T-helper 2 cell treated with Interferon-gamma antibody and Interleukin-4, amounts not matched to agents 5 μg/mL and 100 μg/mL, for 36 hours (primary cell): ENCODE measurements at places on chromosomes 7 and 10.

- no peak for DNase-seq
Observed at GRCh38 chr10:45612741-45613140, 59.8 kb downstream of the ZFAND4 start.

DNA sequence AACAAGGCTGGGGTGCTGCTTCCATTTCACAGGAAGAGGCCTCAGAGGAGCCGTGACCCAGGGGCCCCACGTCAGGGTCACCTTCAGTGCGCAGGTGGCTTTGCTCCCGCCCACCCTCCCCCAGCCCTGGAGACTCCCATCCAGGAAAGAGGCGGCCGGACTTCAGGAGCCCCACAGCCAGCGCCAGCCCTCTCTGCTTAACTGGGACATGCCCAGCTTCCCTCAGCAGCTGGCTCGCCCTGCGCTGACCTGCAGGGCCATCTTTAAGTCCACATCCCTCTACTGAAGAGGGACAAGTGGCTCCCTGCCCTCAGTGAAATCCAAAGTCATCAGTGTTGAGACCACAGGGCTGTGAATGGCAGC is 141.9 kb upstream of the PPP2R2D start:
- no peak for DNase-seq

DNA sequence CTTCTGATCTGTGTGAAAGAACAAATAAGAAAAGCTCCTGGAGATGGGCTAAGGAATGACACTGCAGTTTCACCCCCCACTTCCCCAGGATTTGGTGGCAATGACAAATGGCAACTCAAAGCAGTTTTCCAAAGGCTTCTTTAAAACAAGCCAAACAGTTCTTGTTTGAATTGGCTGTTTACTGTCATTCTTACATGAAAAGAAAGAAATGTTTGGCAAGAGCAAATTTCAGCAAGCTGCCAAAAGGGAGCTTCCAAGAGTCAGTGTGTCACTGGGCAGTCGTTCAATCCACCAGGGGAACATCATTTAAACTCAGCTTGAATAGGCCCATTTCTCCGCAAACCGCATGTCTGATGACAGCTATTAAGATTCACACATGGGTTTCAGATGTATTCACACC is 119.0 kb upstream of the RHOBTB1 start:
- DNase-seq = no peak

DNA sequence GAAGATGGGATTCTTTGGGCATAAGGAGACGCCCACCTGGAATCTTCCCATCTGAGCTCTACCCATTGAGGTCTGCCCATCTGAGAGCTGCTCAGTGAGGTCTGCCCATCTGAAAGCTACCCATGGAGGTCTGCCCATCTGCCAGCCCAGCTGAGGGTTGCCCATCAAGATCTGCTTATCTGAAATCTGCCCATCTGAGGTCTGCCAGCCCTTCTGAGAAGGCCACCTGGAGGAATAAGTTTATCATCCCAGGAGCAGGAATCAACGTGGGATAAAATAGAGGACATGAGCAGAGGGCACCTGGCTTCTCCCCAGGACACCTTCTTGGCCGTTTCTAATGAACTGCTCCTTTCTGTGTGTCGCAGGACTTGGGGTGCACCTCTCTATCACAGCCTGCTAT is 35.3 kb upstream of the PDZD8 start:
- DNase-seq = no peak

DNA sequence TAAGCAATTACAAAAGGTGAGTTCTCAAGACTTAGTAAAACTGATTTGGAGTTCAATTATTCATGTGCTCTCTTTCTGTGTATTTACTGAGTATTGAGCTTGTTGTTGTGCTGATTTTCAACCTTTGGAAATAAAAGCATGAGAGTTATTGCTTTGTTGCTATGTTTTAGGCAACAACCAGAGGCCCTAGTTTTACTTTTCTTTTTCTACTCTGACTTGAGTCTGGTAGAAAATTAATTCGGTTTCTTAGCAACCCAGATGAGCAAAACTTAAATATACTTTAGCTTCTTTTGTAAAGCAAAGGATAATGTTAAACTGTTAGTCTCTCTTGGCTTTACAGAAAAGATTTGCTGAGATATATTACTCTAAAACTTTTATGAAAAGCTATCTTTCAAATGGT is 66.4 kb upstream of the SCIN start:
- DNase-seq = no peak

GRCh38 chr7:151793531-151793951 is 83.4 kb downstream of the PRKAG2 start:
- DNase-seq = no peak
